ENCODE measurements at places on chromosomes 7 and 10. TPM values are rescaled to one million over a fixed set of nuclear protein-coding genes. Genes with fewer than 3 reads are reported as not detected.

- no peak for DNase-seq
Observed at GRCh38 chr7:22210967-22211366, 146.0 kb downstream of the RAPGEF5 start.

DNA sequence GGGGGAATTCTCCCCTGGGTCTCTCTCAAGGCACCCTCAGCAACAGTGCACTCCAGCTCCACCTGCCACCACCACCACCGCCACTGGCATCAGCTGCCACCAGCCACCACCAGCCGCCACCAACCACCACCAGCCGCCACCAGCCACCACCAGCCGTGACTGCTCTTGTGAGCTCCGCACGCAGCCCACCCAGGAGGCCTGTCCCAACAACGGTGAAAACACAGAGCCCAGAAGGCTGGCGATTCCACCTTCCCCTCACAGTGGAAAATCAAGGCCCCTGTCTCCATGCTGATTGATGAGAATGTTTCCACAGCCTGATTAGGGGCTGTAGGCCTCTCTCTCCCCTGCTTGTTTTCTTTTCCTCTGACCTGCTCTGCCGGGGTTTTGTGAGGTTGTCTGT, 41.1 kb downstream of the COBL start:
- no peak for DNase-seq

- no peak for DNase-seq
Observed at GRCh38 chr10:21052072-21052708, 155.1 kb upstream of the NEBL start.

DNA sequence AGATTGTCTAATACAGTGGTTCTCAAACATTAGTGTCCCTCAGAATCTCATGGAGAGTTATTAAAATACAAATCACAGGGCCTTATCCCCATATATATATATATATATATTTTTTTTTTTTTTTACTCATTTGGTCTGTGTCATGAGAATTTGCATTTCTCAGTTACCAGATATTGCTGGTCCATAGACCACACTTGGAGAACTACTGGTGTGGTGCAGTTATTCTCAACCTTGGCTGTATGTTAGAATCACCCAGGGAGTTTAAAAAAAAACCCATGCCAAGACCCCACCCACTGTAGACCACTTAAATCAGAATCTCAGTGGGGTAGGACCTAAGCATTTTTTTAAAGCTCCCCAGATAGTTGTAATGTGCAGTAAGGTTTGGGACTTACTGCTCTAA, 179.9 kb downstream of the AUTS2 start:
- no peak for DNase-seq

UPF2 gene
- 19.0 TPM for total RNA-seq

- DNase-seq = no peak
Observed at GRCh38 chr7:82021036-82021435, 251.2 kb upstream of the HGF start.

SCART1 gene
- total RNA-seq = 1.5 TPM

- no peak for DNase-seq
Observed at GRCh38 chr10:77513220-77513619, 124.4 kb downstream of the KCNMA1 start.

DNA sequence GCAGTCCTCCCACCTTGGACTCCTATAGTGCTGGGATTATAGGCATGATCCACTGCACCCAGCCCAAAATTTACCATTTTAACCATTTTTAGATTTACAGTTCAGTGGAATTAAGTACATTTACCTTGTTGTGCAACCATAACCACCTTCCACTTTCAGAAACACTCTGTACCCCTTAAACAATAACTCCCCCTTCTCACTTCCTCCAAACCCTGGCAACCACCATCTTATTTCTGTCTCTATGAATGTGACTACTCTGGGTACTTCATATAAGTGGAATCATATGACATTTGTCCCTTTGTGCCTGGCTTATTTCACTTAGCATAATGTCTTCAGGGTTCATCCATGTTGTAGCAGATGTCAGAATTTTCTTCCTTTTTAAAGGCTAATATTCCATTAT, 33.6 kb downstream of the SUFU start:
- DNase-seq = no peak

- DNase-seq = no peak
Observed at GRCh38 chr7:127029823-127030222, 222.9 kb downstream of the GRM8 start.

DNA sequence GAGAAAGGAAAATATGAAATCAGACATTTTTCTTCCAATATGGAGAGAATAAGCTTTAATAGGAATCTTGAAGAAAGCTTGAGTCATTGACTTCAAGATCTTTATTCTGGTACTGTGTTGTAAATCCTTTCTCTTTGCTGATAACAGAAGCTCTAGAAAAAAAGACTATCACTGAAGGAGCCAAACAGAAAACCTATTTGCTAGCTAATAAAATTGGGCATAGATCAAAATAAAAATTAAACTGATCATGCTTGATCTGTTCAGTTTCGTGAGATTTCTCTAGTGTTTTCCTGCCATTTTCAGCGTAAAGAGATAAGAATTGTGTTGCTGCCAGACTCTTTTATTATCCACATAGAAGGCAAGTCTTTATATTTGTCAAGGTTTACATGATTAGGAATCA, 1.5 kb upstream of the GHITM start:
- DNase-seq = no peak

GRCh38 chr7:96233528-96234154, 88.3 kb downstream of the SLC25A13 start:
- DNase-seq = no peak

RAMP3 gene
- 6.2 TPM for total RNA-seq
